Naive thymus-derived CD4-positive, alpha-beta T cell (primary cell): ENCODE measurements at places on chromosomes 2 and 18. TPM values are rescaled to one million over a fixed set of nuclear protein-coding genes. Genes with fewer than 3 reads are reported as not detected.
A peak's percentile ranks its signal among the peaks of the same experiment; 100 is the strongest.

- DNase-seq = no peak
These were observed 300.7 kb downstream of the NOL4 start for GRCh38 chr18:33923980-33924379.

The EMX1 gene
- not detected in 2 replicates for total RNA-seq

The CNDP1 gene
- not detected for total RNA-seq

DNA sequence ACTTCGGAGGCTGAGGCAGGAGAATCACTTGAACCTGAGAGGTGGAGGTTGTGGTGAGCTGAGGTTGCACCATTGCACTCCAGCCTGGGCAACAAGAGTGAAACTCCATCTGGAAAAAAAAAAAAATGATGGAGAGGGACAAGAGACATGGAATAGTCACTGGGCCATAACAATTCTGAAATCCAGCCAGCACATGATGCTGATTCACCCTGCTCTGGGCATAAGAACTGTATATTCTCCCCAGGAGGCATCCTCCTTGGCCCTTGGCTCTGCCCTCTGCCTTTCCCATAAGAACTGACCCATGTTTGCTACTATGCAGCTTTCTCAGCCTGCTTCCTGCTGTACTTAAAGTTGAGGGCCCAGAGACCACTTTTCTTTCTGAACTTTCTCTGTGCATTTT lies 297.7 kb downstream of the GBX2 start:
- no peak for DNase-seq

DNA sequence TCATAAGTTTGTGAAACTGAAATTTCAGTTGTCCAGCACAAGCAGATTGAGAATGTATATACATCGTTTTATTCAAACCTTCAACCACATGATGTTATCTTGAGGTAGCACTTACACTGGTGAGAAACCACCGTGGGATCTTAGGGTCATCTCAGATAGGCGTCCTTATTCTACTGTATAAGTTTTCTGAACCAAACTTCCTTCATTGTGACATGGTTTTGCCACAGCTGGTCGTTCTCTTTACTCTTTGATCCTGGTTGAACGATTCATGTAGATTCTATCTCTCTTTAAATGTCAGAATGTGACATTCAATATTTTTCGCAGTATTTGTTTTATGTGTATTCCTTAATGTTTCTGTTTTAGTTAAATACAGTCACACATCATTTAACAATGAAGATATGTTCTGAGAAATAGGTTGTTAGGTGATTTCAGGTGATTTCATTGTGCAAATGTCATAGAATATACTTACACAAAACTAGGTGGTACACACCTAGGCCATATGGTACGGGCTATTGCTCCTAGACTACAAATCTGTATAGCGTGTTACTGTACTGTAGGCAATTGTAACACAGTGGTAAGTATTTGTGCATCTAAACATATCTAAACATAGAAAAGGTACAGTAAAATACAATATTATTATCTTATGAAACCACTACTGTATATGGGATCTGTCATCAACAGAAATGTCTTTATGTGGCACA lies 17.9 kb upstream of the ARHGAP25 start:
- DNase-seq = no peak

GRCh38 chr2:177037569-177037968 lies 175.0 kb upstream of the HNRNPA3 start:
- no peak for DNase-seq

- no peak for DNase-seq
These were observed 12.5 kb downstream of the SDC1 start for GRCh38 chr2:20212459-20212870.

GRCh38 chr2:33532966-33533365 lies 56.5 kb downstream of the RASGRP3 start:
- DNase-seq = no peak

- no peak for DNase-seq
These were observed 26.2 kb upstream of the INSIG2 start for GRCh38 chr2:118062048-118062447.

The INHBB gene
- total RNA-seq = not detected

The OXER1 gene
- total RNA-seq = 0.37 TPM

The SLC5A7 gene
- not detected for total RNA-seq

The PAIP2B gene
- 1.1 and 1.3 TPM in 2 replicates for total RNA-seq

DNA sequence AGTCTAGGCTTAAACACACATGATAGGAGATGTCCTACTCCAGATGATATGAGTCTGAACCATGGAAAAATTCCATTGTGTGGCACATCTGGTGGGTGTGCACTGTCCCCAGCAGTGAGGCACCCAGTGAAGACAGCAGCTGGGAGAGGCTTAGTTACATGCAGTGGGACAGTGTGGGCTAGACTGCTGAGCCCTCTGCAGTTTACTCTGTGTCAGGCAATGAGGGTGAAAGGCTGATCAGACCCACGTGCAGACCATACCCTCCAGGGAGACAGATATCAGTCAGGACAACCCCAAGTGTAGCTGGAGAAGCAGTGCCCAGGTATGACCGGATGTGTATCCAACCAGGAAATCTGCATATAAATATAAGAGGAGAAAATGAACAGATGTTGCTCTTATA lies 13.4 kb downstream of the IL37 start:
- no peak for DNase-seq

DNA sequence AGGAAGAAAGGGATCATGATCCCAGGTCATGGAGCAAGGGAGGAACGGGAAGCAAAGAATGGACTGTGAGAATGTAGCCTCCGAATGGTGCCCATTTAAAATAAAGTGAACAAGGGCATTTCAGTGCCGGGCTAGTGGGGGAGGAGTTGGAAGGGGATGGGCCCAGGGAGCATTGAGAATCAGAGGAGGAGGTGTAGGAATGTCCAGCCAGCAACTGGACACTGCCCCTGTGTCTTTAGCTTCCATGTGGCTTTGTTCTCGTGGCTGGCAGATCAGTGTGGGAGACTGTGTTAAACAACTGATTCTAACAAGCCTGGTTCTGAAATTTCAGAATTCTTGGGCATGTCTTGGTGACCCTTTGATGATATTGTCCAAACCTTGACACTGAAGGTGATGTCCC lies 1.4 kb upstream of the RNF103 start:
- DNase-seq = no peak

GRCh38 chr18:59520562-59521355 lies 161.7 kb upstream of the LMAN1 start:
- no peak for DNase-seq

GRCh38 chr2:31255911-31256571 lies 22.1 kb downstream of the EHD3 start:
- DNase-seq = no peak

The TUBA4B gene
- total RNA-seq = not detected

- DNase-seq = no peak
These were observed 16.9 kb downstream of the ZNF236 start for GRCh38 chr18:76839086-76839794.

The STON1 gene
- total RNA-seq = 1.8 and 1.9 TPM in 2 replicates

- peak; percentile 47 for DNase-seq
These were observed 31.5 kb upstream of the NFE2L2 start for GRCh38 chr2:177296040-177296439.

DNA sequence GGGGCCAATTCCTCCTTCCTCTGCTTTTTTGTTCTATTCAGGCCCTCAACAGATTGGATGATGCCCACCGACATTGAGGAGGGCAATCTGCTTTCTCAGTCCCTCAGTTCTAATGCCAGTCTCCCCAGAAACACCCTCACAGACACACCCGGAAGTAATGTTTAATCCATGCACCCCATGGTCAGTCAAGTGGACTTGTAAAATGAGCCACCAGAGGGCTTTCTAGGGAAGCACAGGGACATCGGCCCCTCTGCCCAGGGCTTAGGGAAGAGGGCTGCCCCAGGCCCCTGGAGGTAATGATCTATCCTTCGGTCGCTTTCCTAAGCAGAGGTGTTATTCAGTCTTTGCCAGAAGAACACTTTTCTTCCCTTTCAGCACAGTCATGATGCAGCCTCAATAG lies 107.4 kb downstream of the PDCL3 start:
- DNase-seq = no peak

The DSG2 gene
- 0.19 TPM for total RNA-seq

DNA sequence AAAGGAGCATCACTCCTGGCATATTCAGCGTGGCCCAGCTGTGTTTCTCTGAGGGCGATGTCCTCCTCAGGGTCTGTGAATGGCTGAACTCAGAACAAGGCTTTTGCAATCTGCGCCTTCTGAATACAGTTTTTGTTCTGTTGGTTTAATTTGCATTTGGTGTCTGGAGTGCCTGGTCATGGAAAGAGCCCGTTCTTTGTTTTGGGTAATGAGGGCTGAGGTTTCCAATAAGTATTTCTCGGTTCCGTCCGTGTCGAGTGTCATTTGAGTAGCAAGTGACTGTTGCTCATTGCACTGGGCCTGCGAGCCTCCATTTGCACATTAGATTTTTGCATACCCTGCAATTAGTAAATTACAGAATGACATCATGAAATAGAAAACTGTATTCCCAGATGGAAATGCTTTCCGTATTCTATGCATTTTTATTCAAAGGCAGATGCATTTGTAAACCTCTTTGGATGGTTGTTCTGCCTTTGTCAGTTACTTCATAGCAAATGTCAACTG lies 57.3 kb downstream of the NEDD4L start:
- DNase-seq = no peak
